Adipocyte (in vitro differentiated cells): ENCODE measurements at places on chromosomes 16 and 17.

DNA sequence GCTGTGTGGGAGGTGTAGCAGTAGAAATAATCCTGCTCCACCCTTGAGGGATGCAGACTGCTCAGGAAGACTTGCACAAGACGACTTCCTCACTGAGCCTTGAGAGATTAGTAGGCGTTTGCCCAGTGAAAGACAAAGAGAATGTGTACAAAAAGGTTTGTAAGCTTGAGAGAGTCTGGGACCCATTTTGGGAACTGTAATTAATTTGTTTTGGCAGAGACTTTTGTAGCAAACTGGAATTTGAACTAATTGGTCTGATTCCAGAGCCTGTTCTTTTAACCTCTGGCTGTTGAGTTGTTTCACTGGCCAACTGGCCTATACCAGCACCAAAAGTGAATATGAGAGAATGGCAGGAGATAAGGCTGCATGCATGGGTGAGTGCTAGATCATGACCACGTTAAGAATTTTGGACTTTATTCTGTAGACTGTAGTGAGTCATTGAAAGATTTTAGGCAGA lies 75.5 kb downstream of the AATF start:
- DNase-seq: no peak

DNA sequence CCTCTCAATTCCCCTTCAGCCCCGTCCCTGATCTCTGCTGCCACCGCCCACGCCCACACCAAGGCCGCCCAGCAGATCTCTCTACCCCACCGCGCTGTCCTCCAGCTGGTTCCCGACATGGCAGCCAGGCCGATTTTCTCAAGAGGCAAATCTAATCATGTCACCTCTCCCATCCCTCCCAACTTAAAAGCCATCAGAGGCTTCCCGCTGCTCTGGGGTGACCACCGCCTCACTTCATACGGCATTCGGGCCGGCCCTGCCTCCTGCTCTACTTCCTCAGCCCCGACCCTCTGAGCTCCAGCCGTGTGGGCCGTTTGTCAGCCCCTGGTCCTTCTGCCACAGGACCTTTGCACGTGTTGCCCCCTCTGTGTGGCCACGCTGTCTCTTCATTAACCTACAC lies 63.2 kb downstream of the RPH3AL start:
- DNase-seq: no peak

DNA sequence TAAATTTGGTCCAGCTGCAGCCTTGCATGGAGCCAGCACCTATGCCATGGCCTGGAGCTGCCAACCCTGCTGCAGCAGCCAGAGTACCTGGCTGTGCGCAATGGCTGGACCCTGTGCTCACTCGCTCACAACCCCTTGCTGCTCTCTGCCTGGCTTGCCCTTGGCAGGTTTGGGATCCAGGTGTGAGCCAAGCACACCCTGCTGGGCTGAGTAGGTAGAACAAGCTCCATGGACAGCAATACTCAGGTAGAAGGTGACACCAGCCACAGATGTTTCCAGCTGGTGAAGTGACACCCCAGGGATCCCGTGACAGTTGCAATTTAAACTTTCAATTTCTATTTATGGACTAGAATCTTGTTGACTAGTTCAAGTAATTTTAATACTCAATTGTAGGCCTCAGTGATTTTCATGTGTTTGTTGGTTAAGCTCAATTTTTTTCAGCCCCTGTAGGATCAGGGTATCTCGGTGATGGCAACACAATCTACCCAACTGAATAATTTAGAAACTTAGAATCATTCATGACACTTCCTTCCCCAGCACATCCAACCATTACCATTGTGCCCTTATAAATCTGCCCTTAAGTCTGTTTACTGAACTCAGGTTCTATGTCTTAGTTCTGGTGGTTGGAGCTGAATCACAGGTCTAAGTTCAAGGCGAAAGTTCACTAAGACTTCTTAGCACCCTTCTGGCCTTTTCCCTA lies 480.0 kb downstream of the PMP22 start:
- no peak for DNase-seq

DNA sequence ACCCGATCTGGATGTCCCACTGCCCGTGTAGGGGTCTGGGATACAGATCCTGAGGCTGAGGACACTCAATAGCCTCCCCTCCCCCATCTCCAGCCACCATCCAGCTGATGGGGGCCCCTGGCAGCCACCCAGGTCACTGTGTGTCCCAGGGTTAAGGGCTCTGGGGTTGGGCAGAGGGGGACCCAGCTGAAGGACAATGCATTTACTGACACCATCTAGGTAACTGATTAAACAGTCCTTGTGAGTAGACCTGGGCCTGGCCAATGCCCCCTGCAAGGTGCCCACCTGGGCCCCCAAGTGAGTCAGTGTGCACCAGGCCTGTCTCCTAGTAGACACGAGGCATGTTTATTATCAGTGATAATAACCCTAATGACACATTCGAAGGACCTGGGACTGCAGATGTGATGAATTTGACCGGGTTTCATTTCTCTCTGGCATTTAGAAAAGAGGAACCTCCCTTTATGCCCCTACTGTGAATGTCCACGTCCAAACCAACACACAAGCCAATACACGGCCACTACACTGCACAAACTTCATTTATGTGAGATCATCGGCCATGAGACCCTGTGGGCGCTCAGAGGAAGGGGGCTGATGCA lies 261.9 kb upstream of the FOXF1 start:
- DNase-seq: no peak

DNA sequence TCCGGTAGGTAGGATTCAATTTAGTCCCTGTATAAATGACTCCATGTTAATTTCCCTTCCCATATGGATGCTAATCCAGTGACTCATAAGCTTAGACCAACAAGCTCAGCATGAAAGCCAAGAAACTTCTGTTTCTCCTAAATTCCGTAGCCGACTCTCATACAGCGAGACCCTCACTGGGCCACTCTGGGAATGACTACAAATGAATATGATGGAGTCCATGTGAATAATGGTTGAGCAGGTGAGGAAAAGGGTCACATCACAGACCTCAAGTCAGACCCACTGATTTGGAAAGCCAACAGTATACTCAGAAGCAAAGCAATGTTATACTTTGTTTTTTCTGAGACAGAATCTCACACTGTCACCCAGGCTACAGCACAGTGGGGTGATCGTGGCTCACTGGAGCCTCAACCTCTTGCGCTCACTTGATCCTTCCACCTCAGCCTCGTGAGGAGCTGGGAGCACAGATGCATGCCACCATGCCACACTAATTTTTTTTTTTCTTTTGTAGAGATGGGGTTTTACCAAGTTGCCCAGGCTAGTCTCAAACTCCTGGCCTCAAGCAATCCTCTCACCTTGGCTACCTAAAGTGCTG lies 14.6 kb downstream of the RSL1D1 start:
- peak; percentile 78 for DNase-seq

DNA sequence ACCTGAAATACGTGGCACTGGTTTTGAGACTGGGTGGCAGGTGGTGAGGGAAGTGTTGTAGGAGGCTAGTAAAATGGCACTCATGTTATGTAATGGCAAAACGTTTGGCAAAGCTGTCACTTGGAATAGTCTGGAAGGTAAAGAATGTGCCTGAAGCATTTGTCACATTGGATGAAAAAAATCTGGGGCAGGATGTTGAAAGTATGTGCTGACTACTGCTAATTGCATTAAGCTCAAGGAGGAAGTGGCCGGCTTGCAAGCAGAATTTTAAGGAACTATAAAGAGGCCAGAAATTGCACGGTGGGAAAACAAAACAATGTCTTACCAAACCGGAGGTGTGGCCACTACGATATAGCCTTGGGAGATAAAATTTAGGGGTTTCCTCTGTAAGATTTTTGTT lies 26.6 kb upstream of the NLRP1 start:
- no peak for DNase-seq

DNA sequence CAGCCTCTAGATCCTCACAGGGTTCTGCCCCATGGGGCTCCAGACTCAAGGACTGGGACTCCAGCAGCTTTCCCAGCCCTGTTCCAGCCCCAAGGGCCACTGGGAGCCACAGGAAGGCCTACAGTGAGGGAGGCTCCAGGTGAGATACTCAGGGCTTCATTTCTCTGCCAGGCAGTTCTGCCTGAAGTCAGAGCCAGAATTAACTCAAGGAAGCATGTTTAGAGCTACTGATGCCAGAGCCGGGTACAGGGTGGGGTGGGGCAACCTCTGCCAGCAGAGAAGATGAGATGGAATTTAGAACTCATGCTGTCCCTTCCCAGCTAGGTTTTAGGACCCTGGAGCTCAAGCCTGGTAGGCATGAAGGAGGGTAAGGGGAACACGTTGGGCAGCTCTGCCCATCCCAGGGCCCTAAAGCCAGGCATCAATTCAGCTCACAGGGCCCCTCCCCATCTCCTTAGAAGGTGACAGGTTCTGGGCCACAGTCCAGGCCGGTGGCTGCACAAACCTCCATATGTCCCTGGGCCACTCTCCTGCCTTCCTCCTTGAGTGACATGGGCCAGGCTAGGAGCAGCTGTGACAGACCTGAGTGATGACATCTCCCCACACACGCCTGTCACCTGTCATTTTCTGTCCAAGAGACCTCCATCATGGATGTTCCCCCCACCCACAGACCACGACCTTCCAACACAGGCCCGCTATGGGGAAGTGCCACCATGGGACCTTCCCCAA lies 24.5 kb upstream of the SPPL2C start:
- no peak for DNase-seq
